Kidney capillary endothelial cell (primary cell): ENCODE measurements at places on chromosomes 1 and 21.

DNA sequence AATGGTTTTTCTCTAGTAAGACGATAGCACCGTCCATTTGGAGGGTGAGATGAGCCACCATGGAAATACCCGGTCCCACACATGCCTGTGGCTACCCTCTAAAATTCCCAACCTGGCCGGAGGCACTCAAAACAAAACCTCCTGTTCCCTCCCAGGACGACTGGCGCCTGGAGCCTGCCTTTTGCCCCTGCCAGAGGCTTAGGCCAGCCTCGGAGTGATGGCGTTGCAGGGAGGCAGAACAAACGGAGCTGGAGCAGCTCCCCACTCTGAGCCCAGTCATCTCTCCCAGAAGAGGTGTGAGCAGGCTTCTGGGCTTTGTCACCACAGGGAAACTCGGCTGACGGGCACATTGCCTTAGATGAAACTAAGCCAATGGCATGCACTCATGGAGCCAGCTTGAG, 213.7 kb upstream of the HOOK1 start:
- DNase-seq: no peak

- DNase-seq: no peak
Measured at GRCh38 chr1:243587823-243588560, 262.1 kb downstream of the AKT3 start.

- DNase-seq: peak; percentile 18
Measured at GRCh38 chr1:64223329-64224151, 20.1 kb downstream of the UBE2U start.

- no peak for DNase-seq
Measured at GRCh38 chr1:82455342-82455741, 654.6 kb downstream of the ADGRL2 start.

- no peak for DNase-seq
Measured at GRCh38 chr1:219682788-219683187, 69.9 kb upstream of the ZC3H11B start.

GRCh38 chr1:241542199-241542907, 10.2 kb downstream of the KMO start:
- no peak for DNase-seq

- peak; percentile 51 for DNase-seq
Measured at GRCh38 chr1:205061665-205062069, 18.7 kb downstream of the CNTN2 start.

DNA sequence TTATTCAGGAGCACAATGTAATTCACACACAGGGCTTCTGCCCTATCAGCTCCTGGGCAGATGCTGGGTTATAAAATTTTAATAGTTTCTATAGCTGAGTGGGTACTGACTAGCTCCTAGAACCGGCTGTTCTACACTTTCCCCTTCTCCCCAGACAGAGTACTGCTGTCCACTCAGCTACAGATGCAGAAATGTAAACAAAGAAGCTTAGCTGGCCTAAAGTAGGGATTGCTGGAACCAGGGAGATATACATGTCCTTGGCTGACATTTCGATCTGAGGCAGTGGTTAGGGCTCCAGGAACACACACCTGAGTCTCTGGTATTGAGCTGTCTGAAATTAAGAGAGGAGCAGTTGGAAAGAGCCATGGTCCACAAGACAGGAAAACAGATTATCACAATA, 211.5 kb upstream of the USP24 start:
- no peak for DNase-seq

DNA sequence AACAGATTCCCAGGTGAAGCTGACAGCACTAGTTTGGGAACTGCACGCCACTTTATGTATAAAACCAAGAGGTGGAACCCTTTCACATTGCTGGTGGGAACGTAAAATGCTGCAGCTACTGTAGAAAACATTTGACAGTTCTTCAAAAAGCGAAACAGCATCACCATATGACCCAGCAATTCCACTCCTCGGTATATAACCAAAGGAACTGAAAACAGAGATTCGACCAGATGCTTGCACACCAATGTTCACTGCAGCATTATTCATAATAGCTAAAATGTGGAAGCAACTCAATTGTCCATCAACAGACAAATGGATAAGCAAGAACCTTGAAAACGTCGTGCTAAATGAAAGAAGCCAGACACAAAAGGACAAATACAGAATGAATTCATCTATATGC, 17.5 kb downstream of the RSPH1 start:
- DNase-seq: no peak

- peak; percentile 28 for DNase-seq
Measured at GRCh38 chr1:23019863-23020625, 776 bp downstream of the KDM1A start.

DNA sequence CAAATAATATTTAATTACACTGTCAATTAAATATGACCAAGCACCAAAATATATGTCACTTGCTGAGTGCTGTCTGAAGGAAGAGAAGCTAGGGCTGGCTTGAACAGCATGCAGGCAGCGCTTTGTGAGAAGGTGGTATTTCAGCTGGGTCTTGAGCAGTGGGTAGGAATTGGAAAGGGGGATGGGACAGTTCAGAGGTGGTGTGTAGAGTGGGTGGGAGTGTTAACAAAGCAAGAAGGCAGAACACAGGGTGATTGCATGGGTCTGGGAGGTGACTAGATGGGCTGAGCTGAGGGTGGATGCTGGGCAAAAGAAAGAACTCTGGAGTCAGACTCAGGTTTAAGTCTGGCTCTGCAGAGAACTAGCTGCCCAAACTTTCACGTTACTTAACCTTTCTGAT, 14.3 kb upstream of the ETV3 start:
- DNase-seq: no peak

DNA sequence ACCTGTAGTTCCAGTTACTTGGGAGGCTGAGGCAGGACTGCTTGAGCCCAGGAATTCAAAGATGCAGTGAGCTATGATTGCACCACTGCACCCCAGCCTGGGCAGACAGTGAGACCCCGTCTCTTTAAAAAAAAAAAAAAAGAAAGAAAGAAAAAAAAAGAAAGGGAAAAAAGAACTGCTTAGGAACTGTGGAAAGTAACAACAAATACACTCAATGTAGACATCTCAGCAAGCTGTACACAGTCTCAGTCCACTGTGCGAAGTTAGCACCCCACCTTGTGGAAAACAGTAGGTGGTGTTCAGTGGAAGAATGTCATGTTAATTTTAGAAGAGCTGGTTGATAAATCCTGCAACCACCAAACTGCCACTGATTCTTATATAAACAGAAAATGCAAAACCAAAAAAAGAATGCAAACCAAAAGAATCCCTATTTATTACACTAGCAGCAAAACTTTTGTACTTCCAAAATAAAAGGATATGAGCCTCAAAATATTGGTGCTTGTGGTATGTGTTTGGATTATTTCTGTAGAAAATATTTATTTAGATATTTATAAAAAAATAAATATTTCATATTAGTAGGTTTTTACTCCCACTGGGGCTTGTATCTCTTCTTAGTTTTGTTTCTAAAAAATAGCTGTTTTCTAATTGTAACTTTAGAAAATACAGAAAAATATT, 31.1 kb downstream of the ALG14 start:
- peak; percentile 67 for DNase-seq

DNA sequence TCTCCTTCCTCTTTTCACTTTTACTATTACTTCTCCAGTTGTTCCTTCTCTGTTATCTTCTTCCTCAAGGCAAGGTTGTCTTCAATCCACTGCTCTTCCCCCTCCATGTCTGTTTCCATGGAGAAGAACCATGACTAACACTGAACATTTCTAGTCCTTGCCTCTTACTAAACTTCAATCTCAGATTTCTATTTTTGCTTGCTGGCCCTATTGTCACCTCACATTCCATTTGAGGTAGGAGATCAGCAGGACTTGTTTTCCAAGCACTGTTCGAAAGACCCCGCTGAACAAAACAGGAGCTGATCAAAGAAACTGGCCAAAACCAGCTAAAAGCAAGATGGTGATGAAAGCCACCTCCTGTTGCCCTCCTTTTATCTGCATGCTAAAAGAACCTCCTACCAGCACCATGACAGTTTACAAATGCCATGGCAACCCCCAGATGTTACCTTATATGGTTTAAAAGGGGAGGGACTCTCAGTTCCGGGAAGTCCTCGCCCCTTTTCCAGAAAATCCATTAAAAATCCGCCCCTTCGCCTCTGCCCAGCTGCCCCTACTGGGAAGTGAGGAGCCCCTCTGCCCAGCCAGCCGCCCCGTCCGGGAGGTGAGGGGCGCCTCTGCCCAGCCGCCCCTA, 22.6 kb downstream of the GON4L start:
- DNase-seq: no peak

- DNase-seq: no peak
Measured at GRCh38 chr1:74780594-74780993, 47.6 kb downstream of the TYW3 start.

DNA sequence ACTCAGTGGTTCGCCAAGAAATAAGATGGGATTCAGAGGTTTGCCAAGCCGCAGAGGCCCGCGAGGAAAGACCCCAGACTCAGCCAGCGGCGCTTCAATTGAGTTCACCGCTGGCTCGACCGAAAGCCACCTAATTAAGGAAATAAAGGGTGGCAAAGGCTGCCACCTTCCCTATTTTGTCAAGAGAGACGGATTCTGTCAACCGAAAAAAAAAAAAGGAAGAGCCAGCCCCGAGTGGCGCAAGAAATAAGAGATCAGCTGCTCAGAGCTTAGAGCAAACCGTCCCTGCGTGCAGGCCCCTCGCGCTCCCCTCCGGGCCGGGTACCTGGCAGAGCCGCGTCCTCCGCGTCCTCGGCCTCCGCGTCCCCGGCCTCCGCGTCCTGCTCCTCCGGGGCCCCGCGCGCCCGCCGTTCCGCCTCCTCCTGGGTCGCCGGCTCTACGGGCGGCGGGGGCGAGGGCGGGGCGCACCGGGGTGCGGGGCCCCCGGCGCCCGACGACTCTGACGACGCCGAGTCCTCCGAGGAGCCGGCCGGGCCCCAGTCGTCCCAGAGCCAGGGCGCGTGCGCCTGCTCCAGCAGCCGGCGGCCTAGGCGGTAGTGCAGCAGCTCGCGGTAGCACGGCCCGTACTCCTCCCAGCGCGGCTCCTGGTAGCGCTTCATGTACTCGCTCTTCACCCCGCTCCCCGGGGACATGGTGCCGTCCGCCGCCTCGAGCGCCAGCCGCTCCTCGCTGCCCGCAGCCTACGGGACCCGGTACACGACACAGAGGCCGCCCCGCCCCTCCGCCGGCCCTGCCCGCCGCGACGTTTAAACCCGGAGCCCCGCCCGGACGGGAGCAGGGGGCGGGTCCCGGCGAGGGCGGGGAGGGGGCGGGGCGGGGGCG, 832 bp downstream of the CCSAP start:
- DNase-seq: peak; percentile 51

DNA sequence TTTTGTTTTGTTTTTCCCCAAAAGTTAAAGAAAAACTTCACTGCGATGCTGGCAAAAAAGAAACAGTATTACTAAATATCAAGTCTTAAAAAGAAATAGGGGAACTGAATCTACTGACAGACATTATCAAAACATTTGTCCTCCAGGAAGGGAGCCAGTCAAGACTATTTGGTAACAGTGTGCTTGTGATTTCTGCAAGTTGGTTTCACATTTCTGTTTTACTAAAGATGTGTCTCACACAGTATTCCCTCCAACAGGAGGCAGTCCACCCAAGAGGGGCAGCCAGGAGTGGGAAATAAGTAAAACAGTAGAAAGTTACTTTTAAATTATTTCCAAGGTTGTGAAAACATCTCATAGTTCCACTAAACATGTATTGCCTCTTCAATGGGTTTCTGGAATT, 74.4 kb upstream of the SDC3 start:
- DNase-seq: no peak

GRCh38 chr1:1938613-1939295, 19.7 kb upstream of the TMEM52 start:
- no peak for DNase-seq

DNA sequence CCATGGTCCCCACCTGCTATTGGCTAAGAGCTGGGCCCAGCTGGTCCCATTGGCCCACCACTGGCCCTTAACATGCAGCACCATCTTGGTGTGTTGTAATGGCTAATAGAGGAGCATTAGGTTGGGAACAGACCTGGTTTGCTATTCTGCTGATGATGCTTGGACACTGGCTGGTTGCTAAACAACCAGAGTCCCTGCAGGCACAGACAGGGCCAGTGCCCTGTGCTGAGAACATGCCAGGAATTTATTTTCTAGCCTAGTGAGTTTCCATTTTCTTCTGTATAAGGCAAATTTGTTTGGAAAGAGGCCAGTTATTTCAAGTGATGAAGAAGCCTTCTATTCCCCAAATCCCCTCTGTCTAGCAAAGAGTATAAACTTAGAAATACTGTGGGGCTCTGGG, 42.9 kb upstream of the TDRD10 start:
- DNase-seq: no peak
